Muscle of back (tissue), 13 donors: ENCODE measurements at places on chromosomes 2 and 18. TPM values are rescaled to one million over a fixed set of nuclear protein-coding genes. Genes with fewer than 3 reads are reported as not detected.

DUSP28 gene
- polyA plus RNA-seq, result 9.8 TPM

GRCh38 chr18:72409903-72410302, 134.2 kb downstream of the CBLN2 start:
- DNase-seq, result no peak

DNA sequence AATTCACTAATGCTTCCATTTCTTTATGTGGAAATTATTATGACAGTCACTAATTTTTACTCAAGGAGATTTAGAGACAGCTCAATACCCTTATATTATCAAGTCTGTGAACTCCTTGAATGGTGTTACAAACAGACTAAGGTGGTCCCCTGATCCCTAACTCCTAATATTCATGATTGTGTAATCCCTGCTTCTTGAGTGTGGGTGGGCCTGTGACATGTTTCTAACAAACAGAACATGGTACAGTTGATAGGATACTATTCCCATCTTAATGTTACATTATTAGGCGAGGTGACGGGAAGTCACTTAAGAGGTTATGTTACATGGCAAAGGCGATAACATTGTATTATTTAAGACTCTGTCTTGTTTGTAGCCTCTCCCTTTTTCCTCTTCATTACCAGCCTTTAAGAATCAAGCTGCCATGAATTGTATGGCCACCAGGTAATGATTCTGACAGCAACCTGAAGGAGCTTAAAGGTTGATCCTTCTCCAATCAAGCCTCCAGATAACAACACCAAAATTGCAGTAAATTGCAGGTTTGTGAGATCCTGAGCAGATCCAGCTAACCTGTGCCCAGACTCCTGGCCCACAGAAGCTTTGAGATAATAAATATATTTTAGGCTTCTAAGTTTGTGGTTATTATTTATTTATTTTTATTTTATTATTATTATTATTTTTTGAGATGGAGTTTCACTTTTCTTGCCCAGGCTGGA, 32.1 kb downstream of the CYTIP start:
- no peak for DNase-seq

GRCh38 chr2:69957965-69958364, 3.5 kb downstream of the ASPRV1 start:
- DNase-seq, result peak; percentile 48

DNA sequence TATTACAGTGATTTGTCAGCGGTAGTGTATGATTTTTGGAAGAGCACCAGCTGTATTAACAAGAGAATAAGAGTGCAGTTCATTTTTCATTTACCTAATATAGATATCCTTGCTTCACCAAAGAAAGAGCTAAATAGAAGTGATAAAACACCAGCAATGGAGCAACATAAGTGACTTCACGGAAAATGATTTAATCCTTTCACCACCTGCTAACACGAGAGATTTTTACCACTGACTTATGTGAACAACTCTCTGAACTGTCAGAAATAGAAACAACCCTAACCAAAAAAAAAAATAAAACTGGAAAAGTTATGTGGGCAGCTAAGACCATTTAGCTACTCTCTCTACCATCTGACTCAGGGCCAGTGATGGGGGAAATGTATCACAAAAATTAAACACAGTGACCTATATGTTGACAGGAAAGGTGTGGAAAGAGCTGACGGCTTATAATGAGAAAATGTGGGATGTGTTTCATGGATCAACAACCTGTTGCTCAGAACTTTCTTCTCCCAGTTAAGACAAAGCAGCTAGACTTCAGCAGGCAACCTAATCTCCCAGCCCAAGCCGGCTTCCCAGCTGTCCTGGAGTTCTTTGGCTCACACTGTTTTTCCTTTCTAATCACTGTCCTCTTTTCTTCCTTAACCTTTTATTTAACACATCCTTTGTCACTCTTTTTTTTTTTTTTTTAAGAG, 272.7 kb downstream of the SS18 start:
- peak; percentile 22 for DNase-seq

GRCh38 chr2:115165529-115166109, 723.2 kb downstream of the DPP10 start:
- DNase-seq, result peak; percentile 25
